Daoy (cell line): ENCODE measurements at places on chromosomes 3 and 15.
A peak's percentile ranks its signal among the peaks of the same experiment; 100 is the strongest.

DNA sequence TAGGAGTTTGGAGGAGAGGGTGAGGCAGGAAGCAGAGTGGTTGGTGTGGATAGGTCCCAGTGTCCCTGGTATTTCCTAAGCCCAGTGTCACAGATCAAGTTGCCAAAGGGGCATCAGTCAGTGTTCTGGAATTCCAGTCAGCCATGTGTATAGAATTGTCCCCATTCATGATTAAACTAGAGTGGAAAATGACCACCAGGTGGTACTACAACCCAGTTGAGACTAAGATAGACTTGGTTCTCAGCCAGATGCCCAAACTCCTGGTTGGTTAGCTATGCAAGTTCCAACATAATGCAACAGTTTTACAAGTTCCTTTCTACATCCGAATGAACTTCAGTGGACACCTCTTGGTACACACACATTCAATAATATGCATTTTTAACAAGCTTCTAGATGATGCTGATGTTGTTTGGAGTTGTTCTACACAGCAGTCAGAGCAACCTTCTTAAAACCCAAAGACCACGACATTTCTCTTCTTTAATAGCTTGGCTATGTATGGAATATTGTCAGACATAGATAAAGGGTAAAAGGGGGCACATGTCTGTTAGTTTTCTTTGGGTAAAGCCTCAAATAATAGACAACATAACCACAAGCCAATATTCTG, 8.4 kb upstream of the ATR start:
- DNase-seq: peak; percentile 76

DNA sequence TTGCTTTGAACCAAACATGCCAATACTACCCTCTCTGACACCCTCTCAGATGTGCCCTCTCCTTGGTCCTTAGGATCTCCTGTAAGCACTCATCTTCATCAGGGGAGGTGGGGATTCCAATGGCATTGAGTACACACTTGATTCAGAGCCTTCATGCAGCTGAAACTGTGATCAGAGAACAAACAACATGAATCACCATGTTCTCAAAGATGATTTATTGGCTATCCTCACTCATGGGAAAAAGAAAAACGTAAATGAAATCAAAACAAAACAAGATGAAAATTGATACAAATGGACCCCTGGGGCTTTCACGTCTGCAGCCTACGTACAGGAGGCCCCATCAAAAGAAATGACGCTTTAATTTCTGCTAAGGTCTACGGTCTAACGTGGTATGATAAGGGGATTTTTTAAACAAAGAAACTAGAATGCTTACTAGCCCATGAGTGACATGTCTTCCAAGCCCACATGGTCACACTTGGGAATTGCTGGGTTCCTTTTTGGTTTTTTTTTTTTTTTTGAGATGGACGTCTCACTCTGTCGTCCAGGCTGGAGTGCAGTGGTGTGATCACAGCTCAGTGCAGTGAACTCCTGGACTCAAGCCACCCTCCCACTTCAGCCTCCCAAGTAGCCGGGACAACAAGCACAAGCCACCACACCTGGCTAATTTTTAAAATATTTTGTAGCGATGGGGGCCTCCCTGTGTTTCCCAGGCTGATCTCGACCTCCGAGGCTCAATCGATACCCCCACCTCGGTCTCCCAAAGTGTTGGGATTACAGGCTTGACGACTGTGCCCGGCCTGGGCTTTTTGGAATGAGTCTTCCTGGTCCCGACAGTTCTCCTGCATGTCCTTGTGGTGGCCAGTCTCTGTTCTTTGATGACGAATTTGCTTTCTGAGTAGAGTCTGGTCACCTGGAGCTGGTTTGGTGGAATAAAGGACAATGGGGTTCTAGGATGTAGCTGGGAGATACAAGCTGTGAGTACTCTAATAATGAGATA, 202.6 kb downstream of the XXYLT1 start:
- DNase-seq: peak; percentile 37

GRCh38 chr3:46863261-46863782, at the start of gene MYL3:
MYL3 (minus strand) TSS chr3:46863444; CDS start chr3:46863390, 54 bp downstream.
- DNase-seq: no peak

- DNase-seq: no peak
These were observed 207.5 kb downstream of the CADPS start for GRCh38 chr3:62667714-62668113.

- no peak for DNase-seq
These were observed 10.3 kb downstream of the SKIL start for GRCh38 chr3:170367797-170368196.

DNA sequence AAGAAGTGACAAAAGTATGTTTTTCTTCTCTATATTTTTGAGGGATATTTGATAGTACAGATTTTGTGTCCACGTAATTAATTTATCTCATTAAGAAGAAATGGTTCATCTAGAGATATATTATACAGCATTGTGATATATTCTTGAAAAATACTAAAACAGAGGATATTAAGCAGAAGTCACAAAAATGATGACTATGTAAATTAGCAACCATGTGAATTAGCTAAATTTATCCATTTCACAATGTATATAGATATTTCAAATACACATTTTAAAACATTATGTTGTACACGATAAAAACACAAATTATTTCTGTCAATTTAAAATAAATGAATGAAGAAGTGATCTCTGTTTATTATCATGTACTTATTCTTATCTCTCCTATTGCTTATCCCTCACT, 989.5 kb downstream of the TUSC7 start:
- DNase-seq: no peak

GRCh38 chr3:122858373-122858772, 63.5 kb downstream of the SLC49A4 start:
- no peak for DNase-seq

DNA sequence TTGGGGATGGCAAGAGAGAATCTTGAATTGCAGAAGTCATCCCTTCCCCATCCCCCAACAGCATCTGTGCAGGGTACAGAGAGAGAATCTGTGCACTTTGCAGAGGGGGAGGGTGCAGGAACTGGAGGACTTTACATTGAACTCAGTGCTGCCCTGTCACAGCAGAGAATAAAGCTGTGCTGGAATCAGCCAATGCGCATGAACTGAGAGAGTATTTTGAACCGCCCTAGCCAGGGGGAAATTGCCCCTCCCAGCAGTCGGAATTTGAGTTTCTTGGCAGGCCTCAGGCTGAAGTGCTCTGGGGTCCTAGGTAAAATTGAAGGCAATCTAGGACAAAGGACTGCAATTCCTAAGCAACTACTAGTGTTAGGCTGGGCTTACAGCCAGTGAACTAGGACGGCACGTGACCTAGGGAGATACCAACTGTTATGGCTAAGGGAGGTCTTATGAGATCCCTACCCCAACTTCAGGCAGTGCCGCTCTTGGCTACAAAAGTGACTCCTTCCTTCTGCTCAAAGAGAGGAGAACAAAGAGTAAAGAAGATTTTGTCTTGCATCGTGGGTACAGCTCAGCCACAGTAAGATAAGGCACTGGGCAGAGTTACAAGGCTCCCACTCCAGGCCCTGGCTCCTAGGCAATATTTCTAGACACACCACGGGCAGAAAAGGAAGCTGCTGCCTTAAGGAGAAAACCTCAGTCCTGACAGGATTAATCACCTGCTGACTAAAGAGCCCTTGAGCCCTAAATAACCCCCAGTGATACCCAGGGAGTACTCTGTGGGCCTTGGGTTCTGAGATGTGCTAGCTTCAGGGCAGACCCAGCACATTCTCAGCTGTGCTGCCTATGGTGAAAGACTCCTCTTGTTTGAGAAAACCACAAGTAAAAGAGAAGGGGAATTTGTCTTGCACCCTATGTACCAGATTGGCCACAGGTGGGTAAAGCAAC, 300.5 kb upstream of the ALCAM start:
- no peak for DNase-seq

GRCh38 chr15:42194513-42194912, 13.6 kb downstream of the VPS39 start:
- DNase-seq: peak; percentile 14

DNA sequence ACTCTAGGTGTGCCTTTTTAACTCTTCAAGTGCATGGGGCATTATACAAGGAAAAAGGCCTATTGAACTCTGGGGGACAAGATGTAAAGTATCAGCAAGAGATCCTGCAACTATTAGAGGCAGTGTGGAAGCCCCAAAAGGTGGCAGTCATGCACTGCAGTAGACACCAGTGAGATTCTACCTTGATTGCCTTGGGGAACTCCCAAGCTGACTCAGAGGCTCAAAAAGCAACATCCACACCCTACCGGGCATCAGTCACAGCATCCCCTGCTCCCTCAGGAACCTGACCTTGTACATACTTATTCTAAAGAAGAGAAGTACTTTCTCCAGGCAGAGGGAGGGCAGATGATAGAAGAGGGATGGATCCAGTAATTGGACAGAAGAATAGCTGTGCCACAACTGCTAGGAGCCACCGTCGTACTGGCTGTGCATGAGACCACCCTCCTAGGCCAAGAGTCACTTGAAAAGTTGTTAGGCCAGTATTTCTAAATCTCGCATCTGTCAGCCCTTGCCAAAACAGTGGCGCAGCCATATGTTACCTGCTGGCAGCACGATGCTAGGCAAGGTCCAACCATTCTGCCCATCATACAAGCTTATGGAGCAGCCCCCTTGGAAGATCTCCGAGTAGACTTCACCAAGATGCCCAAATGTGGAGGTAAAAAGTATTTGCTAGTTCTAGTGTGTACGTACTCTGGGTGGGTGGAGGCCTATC, 523.1 kb upstream of the FRG2C start:
- peak; percentile 29 for DNase-seq

GRCh38 chr15:96338766-96339618, 8.5 kb downstream of the NR2F2 start:
- no peak for DNase-seq

- no peak for DNase-seq
These were observed 127.0 kb downstream of the MBNL1 start for GRCh38 chr3:152395764-152396163.

- DNase-seq: no peak
These were observed 8.7 kb downstream of the CCR8 start for GRCh38 chr3:39338201-39338600.

- DNase-seq: peak; percentile 64
These were observed 20.5 kb downstream of the SLC35A5 start for GRCh38 chr3:112582244-112582874.

DNA sequence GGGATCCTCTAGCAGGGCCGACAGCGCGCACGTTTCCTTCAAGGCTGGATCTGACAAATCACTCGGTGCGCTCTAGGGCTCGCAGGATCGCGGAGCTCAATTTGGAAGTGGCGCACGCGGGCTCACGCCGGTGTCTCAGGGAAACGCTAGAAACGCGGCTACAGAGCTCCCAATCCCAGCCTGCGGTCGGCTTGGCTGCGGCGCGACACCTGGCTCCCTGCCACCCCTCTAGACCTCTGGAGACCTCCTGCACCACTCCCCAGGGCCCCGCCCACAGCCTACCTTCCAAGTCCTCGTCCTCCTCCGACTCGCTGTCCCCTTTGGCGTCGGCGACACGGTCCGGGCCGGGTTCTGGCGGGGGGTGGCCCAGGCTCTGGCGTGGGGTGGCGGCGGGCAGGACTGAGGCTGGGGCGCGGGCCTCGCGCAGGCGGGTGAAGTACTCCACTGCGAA, 596 bp downstream of the PRKAR2A start:
- DNase-seq: peak; percentile 77

GRCh38 chr3:12286927-12287726, 1.7 kb upstream of the PPARG start:
- DNase-seq: peak; percentile 34

DNA sequence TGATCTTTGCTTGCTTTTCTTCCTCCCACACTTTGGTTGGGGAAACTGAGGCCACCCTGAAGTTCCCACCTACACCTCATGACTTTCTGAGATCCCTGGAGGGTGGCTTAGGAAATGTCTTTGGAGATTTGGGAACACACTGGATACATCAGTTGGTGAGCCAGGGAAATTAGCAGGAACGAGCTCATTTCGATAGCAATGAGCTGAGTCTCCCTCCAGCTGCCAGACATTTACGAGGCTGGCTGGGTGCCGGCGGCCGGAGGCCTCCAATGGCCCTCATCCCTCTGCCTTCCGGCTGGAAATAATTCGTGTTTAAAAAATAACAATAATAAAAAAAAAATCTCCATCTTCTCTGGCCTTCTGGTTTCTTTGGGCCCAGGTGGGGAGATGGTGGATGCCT, 38.8 kb downstream of the SMAD6 start:
- peak; percentile 48 for DNase-seq

GRCh38 chr15:89089316-89090230, 1.3 kb downstream of the ABHD2 start:
- DNase-seq: no peak

GRCh38 chr15:69974321-69974720, 123.4 kb downstream of the TLE3 start:
- DNase-seq: no peak

GRCh38 chr3:145903472-145904013, 257.4 kb downstream of the PLOD2 start:
- DNase-seq: no peak

DNA sequence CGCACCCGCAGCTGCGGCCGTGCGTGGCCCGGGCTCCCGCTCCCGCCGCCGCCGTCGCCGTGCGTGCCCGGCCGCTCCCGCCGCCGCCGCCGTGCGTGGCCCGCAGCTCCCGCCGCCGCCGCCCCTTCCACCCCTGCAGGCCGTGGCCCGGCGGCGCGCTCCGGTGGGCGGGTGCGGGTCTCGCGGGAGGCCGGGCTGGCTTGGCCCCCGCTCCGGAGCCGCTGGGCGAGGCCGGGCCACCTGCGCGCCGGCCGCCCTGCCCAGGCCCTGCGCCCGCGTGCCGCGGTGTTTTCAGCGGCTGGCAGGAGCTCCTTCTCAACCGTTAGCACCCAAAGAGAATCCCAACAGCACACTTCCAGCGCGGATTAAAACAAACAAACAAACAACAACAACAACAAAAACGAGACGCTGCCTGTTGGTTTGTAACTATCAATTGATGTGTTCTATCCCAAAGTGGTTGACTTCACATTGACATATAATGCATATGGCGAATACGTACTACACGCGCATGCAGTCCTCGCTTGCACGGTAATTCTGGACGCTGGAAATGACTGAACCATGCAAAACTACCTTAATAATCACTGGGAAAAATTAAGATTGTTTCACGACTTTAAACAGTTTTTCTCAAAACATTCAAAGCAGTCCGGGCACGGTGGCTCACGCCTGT, 113.7 kb upstream of the GOLGA8J start:
- no peak for DNase-seq

- no peak for DNase-seq
These were observed 96.0 kb downstream of the ABHD5 start for GRCh38 chr3:43786526-43787305.

GRCh38 chr15:20358779-20359414, 182.7 kb downstream of the GOLGA6L6 start:
- peak; percentile 15 for DNase-seq

DNA sequence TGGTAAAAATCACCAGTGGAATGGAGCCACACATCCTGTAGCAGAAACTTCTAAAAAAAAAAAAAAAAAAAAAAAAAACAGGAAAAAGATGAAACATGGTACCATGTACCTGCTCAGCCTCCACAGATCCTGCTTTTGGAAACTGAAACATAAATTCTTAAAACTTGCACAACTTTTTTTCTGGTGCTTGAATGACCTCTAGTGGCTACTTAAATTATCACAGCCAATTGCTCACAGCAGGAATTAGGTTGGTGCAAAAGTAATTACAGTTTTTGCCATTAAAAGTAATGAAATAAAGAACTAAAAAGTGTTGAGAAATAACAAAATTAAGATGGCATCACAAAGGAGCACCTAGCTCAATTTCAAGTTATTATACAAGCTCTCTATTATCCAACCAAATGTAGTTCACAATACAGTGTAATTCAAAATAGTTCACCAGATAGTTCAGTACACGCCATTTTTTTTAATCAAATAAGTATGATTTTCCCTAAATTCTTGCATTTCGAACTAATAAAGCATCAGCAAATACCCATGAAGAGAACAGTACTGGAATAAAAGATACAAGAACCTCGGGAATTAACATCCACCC, 80.6 kb downstream of the ULK4 start:
- DNase-seq: peak; percentile 7
